ENCODE measurements at places on chromosomes 1 and 21.

DNA sequence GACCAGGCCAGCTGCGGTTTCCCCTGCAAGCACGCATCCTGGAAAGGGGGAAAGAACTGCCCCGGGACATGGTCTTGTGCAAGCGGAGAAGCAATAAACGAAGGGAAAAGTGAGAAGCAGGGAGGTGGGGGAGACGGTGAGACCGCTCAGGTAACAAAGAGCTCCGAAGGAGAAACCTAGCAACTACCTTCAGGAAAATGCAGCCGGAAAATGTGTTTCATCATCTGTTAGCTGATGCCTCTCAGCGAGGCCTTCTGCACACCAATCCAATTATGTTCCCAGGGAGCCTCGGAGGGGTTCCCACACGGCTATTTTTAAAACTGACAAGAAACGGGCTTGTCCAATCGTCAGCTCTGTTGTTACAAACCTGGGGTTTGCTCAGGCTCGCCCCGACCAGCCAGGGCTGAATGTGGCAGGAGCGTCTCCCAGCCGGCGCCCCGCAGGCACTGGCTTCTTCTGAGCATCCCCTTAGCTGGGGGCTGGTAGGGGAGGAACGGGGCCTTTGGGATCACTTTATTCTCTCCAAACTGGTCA lies 3.4 kb downstream of the RIPK4 start:
- DNase-seq, result peak; percentile 69

DNA sequence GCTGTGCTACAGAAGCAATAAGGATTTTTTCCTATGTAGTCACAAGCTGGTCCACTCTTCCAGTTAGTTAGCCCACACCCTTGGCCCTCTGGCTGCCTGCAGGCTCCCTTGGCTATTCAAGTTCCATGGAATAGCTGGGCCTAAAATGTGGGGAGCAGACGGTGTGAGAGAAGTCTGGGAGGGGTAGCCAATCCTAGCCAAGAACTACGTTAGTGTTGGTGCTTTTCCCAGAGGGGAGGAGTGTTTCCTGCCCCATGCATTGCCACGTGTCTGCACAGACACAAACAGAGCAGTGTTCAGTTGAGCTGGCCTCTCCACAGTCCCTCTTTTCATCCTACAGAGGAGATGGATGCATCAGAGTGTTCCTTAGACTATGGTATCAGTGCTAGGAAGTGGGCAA lies 59.0 kb upstream of the IPO9 start:
- DNase-seq, result peak; percentile 56

DNA sequence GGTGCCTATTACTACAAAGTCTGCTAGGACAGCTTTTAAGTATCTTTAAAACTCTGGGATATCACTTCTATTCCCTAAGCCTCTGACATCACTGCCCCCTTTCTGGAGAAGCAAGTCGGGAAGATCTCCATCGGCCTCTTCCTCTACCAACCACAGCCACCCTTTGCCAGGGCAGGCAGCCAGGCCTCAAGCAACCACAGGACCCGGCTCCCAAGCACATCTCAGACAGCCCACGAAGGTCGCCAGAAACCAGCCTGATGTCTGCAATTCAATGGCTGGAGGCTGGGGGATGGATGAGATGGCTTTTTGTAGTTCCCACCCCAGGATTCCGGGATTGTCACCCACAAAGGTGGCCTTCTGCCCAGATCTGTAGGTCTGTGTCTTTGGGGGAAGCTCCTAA lies 70.7 kb downstream of the LGR6 start:
- DNase-seq, result no peak

- no peak for DNase-seq
These were observed 365.5 kb upstream of the SGIP1 start for GRCh38 chr1:66168467-66168887.

- DNase-seq, result peak; percentile 73
These were observed 51.8 kb downstream of the ADARB1 start for GRCh38 chr21:45126204-45126626.

DNA sequence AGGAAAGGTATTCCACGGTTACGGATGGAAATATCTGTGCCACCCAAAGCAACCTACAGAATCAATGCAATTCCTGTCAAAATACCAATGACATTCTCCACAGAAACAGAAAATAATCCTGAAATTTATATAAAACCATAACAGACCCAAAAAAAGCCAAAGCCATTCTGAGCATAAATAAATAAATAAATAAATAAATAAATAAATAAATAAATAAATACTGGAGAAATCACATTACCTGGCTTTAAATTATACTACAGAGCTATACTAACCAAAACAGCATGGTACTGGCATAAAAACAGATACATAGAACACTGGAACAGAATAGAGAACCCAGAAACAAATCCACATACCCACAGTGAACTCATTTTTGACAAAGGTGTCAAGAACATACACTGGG lies 191.9 kb upstream of the DUSP10 start:
- no peak for DNase-seq

DNA sequence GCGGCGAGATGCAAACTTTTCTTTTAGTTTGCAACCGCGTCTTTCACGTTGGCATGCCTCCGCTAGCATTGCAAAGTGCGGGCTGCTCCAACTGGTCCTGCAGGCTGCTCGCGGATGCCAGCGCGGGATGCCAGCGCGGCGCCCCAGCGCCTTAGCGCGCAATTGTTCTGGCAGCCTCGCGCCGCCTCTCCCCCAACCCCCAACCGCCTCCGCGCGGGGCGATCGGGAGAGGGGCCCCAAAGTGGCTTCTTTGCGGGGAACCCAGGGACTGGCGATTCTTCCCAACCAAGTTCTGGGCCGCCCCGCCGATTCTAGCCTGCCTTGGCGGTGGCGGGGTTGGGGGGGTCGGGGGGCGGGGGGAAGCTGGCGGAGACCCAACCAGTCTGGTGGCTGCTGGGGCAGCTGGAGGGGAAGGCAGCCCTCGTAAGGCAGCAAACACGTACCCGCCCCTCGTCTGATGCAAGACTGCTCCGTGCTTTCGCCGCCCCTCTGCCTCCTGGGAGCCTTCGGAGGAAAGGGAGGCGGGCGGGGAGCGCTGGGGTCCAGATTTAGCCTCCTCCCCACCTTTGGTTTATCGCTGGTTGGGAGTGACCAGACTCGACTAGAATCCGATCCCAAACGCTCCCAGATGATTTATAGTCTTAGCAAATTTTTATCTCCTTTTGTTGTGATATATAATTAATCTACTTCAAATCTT lies 756 bp downstream of the PHGDH start:
- peak; percentile 93 for DNase-seq

GRCh38 chr1:223031733-223032601 lies 111.1 kb downstream of the TLR5 start:
- peak; percentile 39 for DNase-seq

Measured in tongue (tissue), 3 donors.